ENCODE measurements at places on chromosomes 6 and 20.

- DNase-seq = no peak
Observed at GRCh38 chr6:133610227-133610840, 278.6 kb upstream of the TCF21 start.

DNA sequence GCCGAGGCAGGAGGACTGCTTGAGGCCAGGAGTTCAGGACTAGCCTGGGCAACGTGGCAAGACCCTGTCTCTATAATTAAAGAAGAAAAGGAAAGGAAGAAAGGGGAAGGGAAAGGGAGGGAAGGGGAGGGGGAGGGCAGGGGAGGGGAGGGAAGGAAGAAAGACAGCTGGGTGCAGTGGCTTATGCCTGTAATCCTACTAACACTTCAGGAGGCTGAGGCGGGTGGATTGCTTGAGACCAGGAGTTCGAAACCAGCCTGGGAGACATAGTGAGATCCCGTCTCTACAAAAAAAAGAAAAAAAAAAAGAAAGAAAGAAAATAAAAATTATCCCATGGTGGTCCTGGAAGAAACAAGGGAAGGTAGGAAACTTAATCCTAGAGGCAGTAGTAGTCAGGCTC, 33.5 kb downstream of the BCL2L1 start:
- DNase-seq = no peak

DNA sequence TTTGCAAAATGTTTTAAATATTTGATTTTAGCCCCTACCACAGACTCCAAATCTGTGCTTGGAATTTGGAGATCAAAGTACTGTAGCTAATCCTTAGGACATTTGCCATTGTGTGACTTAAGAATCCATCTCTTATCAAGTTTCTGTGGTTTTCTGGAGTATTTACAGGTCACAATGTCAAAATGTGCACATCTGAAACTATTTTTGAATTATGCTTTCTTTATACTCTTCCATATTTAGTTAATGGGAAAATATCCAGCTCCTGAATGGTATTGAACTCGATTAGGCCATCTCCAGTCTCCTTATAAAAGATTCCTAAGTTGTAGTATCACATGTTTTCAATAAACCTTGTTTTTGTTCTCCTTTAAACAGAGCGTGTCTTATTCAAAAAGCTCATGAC, 162.5 kb downstream of the KHDC1L start:
- no peak for DNase-seq

DNA sequence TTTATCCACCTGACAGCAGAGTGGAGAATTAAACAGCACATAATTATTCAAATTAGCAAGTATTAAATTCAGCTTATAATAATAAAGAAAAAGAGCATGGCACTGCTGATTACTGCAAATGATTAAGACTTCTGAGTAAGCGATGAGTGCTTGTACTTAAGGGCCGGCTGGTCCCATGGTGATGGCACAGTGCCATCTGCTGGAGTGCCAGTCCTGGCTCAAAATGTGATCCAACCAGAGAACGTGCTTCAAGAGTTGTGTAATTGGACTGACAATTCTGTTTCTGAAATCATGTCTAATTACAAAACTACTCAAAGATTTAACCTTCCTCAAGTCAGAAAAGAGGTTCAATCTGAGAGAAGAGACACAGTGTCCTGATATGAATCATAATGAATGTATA, 181.6 kb upstream of the RGS17 start:
- peak; percentile 54 for DNase-seq

GRCh38 chr6:36343109-36343680, 6.5 kb upstream of the BNIP5 start:
- no peak for DNase-seq

DNA sequence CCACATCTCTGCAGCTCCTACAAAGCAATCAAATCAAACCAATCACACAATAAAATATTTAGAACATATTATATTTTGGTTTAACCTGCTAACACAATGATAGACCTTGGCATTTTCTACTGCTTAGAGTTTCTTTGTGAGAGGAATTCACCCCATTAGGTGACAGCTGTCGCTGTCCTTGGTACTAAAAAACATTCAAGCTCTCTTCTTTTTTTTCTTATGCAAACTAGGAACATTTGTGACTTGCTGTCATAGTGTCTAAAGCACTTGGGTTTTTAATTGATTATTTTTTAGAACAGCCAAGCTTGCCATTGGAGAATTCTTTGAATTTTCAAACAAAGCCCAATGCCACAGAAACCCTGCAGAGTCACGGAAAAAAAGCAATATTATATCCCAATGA, 46.4 kb downstream of the CNR1 start:
- DNase-seq = no peak

DNA sequence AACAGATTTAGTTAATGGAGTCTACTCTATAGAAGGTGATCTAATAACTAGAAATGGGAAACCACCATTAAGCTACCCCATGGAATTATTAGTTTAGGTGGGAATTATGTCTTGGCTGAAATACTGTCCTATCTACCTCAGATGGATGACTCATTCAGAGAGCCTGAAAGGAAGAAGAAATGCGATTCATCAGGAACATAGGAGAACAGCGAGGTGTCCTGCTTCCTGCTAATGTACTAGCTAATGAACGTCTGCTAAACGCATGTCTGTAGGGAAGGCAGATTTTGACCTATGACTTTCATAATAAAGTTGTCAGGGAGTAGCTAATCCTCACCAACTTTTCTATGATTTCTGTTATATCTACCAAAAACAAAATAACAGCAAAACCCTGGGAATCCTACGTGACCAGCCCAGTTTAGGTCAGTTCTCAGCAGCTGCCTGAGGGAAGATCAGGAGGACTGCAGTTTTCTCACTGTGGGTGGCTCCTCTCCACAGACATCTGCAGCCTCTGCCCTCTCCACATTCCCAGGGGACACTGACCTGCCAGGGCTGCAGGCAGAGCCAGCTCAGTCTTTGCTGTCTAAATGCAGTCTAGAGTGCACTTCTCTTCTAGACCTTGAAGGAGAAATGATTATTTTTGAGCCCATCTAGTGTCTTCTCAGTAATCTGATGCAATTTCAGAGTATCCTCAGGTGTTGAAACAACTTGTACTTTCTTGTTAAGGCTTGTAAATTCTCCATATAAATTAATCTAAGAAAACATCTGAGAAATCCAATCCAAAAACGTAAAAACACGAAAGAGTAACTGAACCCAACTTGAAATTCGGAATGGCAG, 18.1 kb upstream of the SFT2D1 start:
- no peak for DNase-seq

DNA sequence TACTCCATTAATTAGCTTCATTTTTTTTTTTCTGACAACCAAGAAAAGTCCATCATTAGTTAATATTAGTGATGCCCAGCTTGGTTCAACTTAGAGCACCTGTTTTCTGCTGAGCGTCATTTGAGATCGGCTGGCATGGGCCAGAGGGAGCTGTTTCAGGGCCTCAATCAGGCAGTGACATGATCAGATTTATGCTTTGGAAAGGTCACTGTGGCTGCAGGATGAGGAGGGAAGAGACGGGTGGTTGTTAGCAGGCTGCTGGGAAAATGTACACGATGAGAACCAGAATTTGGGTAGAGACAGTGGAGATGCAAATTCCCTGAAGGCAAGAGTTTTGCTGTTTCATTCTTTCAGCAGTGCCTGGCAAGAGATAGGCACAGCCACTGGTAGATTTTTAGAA, 4.4 kb upstream of the STX16 start:
- no peak for DNase-seq

- DNase-seq = no peak
Observed at GRCh38 chr6:109714166-109714565, 23.1 kb downstream of the FIG4 start.

- no peak for DNase-seq
Observed at GRCh38 chr6:22605736-22606135, 36.4 kb downstream of the HDGFL1 start.

DNA sequence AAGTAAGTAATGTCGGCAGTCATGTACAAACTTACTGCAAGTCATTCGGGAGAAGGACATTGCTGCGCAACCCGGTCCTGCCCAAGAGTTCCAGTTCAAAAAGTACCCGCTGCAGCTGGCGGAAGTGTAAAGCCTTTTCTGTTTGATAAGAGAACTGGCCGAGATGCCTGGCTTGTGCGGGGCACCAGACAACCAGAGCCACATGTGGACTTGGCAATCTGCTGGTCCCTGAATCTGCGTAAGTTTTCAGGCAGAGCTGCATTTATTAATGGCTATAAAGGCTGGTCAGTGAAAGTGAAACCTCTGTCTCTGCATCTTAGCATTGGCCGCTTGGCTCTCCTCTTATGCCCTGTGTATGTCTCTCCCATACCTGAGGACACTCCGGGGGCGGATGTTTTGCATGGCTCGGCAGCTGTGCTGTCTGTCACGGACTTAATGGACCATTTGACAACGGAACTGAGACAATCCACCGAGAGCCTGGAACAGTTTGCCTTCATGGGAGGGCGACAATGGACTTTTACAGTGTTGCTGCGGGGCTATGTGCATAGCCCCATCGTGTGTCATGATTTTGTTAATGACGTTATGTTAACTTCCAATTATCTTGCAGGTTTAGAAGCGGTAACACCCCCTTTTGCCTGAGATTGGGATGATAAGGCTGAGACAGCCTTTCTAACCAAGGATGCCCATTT, 19.8 kb upstream of the RGS17 start:
- DNase-seq = no peak

DNA sequence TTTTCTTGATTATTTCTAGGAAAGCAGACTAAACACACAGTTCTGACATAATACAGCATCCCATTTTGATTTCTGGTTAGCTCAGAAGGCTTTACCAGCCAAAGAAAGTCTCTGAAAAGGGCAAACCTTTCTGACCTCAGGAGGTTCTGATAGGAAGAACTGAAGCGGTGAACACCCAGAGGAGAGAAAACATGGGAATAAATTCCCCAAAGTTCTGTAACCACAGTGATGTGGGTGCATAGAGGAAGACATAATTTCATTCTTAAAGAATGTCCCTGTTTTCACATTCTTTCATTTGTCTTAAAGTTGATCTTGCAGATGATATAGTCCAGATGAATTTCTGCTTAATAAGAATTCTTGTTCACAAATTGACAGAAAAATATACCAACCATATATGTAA, 60.3 kb downstream of the RSPO3 start:
- no peak for DNase-seq

- no peak for DNase-seq
Observed at GRCh38 chr6:42417641-42418112, 34.0 kb downstream of the TRERF1 start.

DNA sequence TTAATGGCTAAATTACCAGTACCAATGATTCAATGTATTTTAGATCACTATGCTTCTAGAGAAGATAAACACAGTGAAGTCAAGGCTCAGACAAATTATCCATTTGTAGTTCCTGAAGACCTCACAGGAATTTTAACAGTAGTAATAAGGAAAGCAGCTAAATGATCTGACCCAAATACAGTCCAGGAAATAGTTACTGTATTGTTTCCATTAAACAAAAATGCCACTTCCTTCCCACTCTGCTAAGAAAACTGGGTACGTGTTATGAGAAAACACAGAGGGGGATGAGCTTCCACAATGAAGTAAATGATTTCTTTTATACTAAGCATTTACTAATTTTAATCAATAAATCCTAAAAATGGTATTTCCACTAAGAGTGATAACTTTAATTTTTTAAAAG, 127.9 kb downstream of the CDK19 start:
- DNase-seq = no peak

DNA sequence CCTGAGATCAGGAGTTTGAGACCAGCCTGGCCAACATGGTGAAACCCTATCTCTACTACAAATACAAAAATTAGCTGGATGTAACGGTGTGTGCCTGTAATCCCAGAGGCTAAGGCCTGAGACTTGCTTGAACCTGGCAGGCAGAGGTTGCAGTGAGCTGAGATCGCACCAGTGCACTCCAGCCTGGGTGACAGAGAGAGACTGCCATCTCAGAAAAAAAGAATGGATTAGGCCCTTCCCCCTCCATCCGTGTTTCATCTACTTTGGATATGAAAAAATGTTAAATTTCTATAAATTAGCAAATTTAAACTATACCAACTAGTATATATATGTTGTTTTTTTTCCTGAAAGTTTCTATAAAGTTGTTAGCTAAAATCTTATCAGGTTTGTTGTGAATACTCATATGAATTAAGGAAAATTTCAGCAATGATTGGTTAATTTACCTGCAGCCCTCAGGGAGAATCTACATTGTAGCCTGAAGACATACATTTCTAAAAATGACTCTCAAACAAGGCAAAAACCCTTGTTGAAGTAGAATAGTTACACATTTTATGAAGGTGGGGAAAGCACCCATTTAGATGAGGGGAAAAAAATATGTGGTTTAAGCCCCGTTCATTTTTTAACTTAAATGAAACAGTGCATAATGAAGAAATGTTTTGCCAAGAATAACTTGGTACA, 120.9 kb downstream of the TIAM2 start:
- no peak for DNase-seq

GRCh38 chr20:21191839-21192238, 66.0 kb downstream of the KIZ start:
- no peak for DNase-seq

DNA sequence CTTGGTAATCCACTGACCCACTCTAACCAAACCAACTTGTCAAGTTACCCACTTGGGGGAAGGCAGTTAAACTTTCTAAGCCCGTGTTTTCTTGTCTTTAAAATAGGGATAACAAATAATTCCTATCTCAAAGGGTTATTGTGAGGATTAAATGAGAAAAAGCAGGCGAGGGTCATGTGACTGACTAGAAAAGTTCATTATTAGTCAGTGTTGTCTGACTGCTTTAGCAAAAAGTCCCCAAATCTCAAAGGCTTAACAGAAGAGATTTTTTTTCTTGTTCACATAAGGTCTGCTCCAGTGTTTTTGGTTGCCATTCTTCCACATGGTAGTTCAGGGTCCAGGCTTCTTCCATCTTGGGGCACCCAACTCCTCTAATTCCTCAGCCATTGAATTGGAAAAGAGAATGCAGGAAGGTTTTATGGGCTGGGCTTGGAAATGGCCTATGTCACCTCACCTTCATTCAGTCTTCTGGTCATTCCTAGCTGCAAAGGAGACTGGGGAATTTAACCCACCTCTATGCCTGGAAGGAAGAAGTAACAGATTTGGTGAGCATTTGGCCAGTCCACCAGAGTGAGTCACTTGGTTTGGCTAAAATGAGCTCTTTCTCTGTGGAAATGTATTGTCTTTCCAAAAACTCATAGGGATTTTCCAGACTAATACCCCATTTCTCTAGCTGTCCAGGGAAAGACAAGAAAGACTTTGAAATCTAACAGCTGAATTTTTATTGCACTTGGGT, 77.0 kb downstream of the CAP2 start:
- no peak for DNase-seq

DNA sequence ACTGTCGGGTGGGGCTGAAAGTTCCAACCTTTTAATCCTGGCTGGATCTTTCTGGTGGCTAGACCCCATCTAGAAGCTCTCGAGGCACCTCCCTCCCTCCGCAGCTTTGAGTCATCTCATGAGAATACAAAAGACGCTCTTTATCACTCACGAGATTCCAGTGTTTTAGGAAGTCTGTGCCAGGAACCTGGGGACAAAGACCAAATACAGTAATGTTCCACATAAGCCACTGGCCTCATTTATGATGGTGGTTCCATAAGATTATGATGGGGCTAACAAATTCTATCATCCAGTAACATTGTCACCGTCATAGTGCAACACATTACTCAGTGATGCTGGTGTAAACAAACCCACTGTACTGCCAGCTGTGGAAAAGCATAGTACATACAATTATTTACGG, 48.7 kb downstream of the NCOA7 start:
- DNase-seq = no peak

GRCh38 chr6:101279410-101279809, 114.1 kb upstream of the GRIK2 start:
- no peak for DNase-seq

GRCh38 chr20:57808264-57809070, 98.7 kb upstream of the PMEPA1 start:
- DNase-seq = no peak
